Activated CD4-positive, alpha-beta T cell treated with anti-CD3 and anti-CD28 coated beads, Interleukin-2, Interleukin-4, amounts not matched to agents 100 ng/mL and 50 ng/mL, durations not matched to agents 16 hours and 8 hours (primary cell): ENCODE measurements at places on chromosomes 7 and 10.

- no peak for DNase-seq
Measured at GRCh38 chr7:95974108-95974507, 201.8 kb downstream of the DYNC1I1 start.

DNA sequence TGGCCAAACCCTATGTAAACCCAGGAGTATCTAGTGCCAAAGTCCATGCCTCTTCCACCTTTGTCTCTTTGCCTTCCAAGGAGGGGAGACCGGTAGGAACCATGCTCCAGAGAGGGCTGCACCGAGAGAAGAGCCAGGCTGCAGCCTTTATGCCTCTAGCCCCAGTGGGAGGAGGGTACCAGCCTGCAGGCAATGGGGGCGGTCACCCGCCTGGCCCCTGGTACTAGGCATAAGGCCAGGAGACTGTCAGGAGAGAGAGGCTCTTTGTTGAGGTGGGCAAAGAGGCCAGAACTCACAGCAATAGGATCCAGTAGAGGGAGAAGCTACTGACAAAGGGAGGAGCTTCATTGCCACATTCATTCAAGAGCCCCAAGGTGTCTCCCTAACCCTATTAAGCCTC, 146.6 kb upstream of the PDE1C start:
- no peak for DNase-seq

- DNase-seq: no peak
Measured at GRCh38 chr10:5632446-5632845, 33.9 kb downstream of the ASB13 start.

DNA sequence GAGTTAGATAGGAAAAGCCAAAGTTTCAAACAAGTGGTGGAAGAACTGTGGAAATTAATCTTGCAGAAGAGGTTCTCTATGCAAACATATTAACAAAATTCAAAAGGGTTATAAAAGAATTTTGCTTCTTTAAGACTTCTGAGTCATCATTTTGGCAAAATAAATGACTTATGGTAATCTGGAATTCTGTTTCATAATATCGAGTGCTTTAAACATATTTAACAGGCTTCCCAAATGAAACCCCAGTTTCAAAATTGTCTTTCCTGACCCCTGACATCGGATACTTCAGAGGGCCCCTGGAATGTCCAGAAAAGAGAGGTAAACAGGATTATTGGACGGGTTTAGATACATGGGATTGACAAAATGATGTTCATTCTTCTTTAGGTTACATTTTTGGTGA, 444.6 kb downstream of the HTR7 start:
- DNase-seq: no peak

GRCh38 chr10:63003816-63004453, 129.2 kb upstream of the NRBF2 start:
- no peak for DNase-seq
